Stimulated activated memory B cell treated with anti-CD40 and anti-IgM and Interleukin-4, amounts not matched to agents 10 μg/mL and 1 μg/mL and 100 μg/mL, for 72 hours (primary cell): ENCODE measurements at places on chromosomes 5 and 9.

- no peak for ATAC-seq
Measured at GRCh38 chr5:136399527-136399926, 34.2 kb upstream of the TRPC7 start.

- ATAC-seq, result no peak
Measured at GRCh38 chr9:89935115-89935514, 330.3 kb downstream of the GADD45G start.

DNA sequence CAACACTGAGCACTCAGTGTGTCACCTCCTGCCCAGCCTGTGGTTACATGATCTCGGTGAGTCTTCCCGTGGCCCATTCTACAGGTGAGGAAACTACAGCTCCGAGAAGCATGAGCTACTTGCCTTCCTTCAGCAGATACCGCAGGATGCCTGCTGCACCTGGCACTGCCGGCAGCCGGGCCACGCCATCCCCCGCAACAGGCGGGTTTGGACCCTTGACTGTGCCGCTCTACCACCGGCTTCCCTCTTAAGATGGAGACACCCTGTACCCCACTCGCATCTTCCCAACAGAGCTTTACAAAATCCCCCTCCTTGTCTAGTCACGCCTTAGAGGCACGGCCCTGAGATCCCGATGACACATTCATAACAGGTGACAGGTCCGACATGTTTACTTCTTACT is 74.9 kb upstream of the OTULINL start:
- ATAC-seq, result no peak

DNA sequence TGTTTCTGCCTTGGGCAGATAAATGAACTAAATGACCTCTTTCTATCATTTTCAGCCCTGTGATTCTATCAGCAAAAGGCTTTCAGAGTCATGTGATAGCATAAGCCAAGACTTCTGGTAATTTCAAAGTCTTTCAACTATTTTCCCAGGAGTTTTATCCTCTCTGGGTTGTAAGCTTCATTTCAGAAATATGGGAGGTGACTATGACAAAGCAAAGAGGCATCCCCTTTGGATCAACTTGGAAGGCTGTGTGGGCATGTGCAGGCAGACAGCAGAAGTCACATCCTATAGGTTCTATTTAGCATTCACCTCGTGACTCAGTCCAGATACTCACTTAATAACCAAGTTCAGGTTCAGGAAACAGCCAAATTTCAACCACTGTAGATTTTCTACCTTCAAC is 149.0 kb upstream of the FST start:
- no peak for ATAC-seq

- ATAC-seq, result peak; percentile 66
Measured at GRCh38 chr9:99193466-99193821, 28.3 kb downstream of the ALG2 start.
